ENCODE measurements at places on chromosomes 11 and 22.

- DNase-seq, result no peak
These were observed 5.7 kb downstream of the RDX start for GRCh38 chr11:110290591-110291334.

DNA sequence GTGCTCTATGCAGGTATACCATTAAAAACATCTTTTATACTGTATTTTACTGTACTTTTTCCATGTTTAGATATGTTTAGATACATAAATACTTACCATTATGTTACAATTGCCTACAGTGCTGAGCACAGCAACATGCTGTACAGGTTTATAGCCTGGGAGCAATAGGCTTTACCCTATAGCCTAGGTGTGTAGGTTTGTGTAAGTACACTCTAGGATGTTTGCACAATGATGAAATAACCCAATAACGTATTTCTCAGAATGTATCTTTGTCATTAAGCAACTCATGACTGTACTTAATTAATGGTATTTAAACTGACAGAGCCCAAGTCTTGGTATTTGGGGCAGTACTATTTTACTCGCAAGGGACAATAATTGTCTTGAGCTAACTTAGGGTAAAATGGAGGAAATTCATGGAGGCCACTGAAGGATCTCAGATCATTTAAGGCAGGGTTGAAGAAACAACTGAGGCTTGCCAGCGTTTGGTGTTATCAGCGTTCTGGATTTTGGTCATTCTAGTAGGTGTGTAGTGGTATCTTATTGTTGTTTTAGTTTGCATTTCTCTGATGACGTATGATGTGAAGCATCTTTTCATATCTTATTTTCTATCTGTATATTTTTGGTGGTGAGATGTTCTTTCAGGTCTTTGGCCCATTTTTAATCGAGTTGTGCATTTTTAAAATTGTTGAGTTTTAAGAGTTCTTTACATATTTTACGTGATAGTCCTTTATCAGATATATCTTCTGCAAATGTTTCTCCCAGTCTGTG is 42.4 kb downstream of the ADAMTS15 start:
- no peak for DNase-seq

GRCh38 chr11:15800111-15800800 is 556.1 kb downstream of the SOX6 start:
- peak; percentile 25 for DNase-seq

- DNase-seq, result no peak
These were observed 456.9 kb downstream of the BRD1 start for GRCh38 chr22:49370627-49371301.

All from nucleus accumbens (tissue), 56 donors.